ENCODE measurements at places on chromosomes 4 and X.

GRCh38 chr4:116839826-116840225, 245.6 kb downstream of the TRAM1L1 start:
- DNase-seq, result no peak

DNA sequence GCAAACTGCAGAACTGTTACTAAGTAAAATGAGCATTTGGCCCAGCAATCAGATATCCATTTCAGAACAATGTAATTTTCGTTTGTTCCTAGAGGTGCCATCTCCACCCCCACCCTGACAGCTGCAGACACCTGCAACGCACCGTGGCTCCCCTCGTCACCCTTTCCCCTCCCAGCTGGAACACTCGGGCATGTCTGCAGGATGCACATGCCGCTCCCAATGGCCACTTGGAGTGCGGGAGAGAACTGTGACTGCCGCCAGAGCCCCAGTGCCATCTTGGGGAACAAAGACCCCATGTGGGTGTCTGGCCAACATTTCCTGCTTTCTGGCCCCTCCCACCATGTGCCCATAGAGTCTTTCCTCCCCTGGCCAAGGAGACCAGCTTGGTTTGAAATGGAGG, 436.2 kb downstream of the PCDH10 start:
- DNase-seq, result no peak

DNA sequence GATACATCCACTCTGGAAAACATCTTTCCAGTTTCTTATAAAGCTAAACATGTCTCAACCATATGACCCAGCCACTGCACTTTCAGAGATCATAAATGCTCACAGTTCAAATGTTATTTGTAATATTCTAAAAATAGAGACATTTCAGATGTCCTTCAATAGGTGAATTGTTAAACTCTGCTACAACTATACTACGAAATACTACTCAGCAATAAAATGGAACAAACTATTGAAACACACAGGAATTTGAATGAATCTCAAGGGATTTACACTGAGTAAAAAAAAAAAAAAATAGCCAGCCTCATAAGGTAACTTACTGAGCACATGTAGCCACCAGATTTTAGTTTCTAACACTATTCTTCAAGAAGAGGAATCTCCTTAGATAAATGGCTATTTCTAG, 253.9 kb downstream of the PCDH18 start:
- DNase-seq, result no peak

GRCh38 chr4:80875642-80876041, 154.9 kb upstream of the BMP3 start:
- DNase-seq, result no peak

DNA sequence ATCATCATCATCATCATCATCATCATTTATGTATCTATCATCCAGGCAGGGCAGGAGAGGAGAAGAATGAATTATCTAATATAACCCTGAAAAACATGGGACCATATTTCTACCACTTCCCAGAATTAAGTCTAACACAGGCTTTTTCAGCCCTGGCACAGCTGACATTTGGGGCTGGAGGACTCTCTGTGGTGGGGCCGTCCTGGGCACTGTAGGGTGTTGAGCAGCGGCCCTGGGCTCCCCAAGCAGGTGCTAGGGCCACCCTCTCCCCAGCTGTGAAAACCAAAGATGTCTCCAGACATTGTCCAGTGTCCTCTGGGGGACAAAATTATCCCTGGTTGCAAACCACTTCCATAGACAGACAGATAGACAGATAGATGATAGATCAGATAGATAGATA, 288.4 kb downstream of the CRLF2 start:
- no peak for DNase-seq

- DNase-seq, result no peak
Measured at GRCh38 chrX:150548684-150549083, 19.7 kb upstream of the MTM1 start.

GRCh38 chrX:72295745-72296144, 10.0 kb downstream of the CITED1 start:
- DNase-seq, result no peak

- peak; percentile 7 for DNase-seq
Measured at GRCh38 chrX:134718966-134719317, 60.7 kb upstream of the PLAC1 start.
